Activated CD8-positive, alpha-beta memory T cell treated with anti-CD3 and anti-CD28 coated beads, Interleukin-2, amount 50 U/mL, for 4 hours (primary cell): ENCODE measurements at places on chromosomes 2 and 18.

DNA sequence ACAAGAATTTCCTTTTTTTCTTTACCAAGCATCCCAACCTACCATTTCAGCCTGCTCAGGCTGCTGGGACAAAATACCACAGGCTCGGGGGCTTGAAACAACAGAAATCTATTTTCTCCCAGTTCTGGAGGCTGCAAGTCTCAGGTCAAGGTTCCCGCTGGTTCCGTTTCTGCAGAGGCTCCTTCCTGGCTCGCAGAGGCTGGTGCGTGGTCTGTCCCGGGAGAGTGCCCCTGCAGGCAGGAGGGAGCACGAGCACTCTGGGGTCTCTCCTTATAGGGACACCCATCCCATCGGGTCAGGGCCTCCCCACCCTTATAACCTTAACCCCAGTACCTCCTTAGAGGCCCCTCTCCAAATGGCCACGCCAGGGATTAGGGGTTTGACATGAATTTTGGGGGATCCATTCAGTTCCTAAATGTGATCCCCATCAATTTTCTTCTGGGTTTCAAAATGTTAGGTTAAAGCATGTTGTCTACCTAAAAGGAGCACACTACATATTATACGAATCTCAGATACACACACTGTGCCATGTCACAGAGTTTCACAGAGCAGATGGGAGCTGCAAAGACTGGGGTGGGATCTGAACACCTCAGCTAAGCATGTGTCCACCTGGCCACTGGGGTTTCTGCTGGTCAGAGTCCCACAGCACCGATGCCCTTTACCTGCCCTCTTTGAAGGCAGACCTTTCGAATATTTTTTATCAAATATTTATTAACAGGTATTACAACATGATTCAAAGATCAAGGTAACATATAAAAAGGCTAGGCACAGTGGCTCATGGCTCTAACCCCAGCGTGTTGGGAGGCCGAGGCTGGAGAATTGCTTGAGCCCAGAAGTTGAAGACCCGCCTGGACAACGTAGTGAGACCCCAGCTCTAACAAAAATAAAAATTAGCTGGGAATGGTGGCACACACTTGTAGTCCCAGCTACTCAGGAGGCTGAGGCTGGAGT lies 17.6 kb upstream of the ADI1 start:
- no peak for DNase-seq

DNA sequence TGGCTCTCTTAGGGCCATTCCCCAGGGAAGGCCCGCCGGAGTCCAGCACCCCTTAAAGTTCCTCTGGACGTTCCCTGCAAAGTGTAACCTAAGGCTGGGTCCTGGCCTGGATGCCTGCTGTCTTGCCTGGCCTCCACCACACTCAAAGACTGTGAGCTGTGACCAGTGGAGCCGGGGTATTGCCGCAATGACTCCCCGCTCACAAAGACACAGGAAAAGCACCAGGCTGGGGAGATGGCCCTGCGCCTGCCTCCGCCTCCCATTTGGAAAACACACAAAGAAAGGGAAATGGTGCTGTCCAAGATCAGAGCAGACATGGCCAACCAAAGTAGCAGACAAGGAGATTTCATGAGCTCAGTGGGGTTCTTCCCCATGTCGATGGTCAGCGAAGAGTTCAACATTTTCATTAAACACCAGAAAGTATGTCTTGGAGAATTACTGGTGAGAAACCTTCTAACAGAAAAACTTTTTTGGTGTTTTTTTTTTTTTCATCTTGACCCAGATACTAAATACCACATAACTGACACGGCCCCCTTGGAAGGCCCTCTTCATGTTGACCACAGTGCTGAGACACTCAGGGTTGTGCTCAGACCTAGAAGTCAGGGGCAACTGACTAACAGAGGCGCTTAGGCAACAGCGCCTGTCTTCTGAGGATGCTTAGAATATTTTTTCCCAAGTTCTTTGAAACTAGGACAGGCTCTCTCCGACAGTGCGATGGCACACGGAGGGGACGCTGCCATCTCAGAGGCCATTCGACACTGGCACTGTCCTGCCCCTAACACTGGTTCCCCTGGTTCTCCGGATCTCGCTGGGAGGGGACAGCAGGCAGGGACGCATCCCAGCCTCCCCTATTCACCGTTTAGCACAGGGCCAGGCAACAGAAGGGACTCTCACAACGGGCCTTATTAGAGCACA lies 226.4 kb upstream of the ID2 start:
- DNase-seq = no peak

DNA sequence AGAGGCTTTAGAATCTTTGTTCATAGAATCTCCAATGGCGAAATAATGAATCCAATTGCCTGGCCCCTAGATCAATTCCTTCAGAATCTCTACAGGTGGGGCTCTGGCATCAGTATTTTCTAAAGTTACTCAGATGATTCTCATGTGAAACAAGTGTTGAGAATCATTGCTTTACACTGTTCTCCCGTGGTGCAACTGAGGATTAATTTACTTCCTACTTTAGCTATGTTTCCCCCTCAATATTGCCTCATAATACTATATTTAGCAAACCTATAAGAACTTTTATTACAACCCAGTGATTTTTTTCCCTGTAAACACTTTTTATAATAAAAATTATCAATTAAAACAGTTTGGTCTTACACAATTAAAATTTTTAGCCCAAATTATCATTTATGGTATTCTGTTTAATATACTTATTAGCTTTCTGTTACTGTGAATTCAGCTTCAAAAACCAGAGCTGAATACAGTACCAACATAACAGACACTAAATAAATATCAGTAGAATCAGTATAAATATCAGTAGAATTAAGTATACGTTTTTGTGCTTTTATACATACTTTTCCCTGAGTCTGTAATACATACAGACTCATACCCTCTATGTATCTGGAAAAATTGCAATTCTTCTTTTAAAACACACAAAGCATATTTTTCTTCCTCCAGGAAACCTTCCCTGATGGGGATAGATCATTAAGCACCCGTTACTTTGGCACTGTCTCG lies 20.8 kb downstream of the SLC38A11 start:
- DNase-seq = no peak

DNA sequence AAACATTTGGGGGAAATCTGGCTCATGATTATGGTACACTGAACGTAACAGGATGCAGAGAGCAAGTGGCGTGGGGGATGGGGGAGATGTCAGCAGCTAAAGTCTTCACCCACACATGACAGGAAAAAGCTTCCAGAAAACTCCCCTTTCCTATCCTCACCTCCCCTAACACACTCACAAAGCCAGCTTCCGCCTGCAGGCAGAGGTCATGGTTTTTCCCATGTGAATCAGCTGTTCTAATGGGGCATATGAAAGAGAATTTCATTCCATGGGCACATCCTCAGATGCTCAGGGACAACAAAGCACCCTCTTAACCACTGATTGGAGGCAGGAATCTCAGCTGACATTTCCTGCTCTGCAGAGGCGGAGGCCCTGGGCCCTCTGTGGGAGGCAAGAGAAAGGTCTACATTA lies 129.1 kb downstream of the TSN start:
- no peak for DNase-seq

DNA sequence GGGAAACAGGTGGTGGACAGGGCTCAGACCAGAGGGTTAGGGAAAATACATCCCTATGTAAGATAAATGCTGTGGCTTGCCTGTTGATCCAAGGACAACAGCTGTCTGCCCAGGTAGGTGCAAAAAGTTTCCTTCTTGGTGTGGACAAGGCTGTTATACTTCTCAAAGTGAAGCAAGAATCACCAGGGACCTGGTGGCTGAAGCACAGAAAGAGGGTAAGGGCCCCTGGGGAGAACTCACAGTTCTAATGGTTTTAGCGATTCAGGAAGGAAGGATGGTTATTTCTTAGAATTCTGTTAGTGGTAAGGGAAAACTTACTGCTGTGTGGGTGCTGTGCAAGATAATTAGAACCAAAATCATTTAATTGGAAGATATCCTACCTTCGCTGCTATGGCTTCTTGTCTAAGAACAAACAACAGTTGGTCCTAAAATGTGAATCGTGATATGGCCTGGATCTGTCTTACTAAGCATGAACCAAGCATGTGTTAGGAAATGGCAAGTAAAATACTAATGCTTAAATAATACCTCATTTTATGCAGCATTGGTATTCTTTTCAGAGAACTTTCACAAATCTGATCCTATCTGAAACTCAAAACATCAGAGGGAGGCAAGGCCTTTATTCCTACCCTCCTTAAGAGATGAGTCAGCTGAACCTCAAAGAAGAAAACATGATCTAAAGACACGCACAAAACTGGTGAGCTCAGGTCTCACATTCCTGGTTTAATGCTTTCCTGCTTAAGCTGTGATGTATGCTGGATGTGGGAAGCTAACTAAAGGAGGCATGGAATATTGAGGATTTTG lies 159.2 kb upstream of the THUMPD2 start:
- no peak for DNase-seq

DNA sequence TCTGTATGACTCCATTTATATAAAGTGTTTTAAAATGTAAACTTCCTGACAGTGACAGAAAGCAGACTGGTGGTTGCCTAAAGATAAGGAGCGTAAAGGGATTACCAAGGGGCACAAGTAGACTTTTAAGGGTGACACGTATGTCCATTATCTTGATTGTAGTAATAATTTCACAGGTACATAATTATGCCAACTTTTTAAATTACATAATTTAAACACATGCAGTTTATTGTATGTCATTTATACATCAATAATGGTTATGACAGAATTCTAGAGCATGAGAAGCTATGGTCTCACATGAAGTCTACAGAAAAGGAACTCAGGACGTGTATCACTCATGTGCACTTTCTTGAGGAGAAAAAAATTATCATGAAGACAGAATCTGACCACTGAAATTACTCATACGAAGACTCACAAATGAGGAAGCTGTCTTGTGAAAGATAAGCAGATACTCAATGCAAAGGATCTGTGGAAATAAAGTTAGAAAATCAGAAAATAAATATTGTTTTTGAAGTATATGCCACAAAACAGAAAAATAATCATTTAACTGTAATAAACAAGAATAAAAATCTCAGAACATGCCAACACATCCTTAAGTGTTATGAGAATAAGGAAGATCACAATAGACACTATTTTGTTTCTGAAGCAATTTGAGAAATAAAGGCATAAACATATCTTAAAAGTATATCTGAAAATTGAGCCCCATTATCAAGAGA lies 84.4 kb downstream of the TMEM131 start:
- no peak for DNase-seq

GRCh38 chr2:61423714-61424113 lies 47.2 kb downstream of the USP34 start:
- DNase-seq = no peak

- DNase-seq = no peak
Observed at GRCh38 chr2:20042531-20042930, 8.9 kb downstream of the LAPTM4A start.

- no peak for DNase-seq
Observed at GRCh38 chr2:13005761-13006335, 289.1 kb downstream of the TRIB2 start.

- DNase-seq = peak; percentile 56
Observed at GRCh38 chr2:117835990-117836760, 21.7 kb downstream of the DDX18 start.

- no peak for DNase-seq
Observed at GRCh38 chr2:199602271-199602895, 144.6 kb upstream of the SATB2 start.
